ENCODE measurements at places on chromosomes 7 and 10.

GRCh38 chr10:26475386-26475785 lies 37.2 kb downstream of the APBB1IP start:
- no peak for DNase-seq

GRCh38 chr10:36424502-36424901 lies 700.9 kb upstream of the ANKRD30A start:
- DNase-seq = no peak

- no peak for DNase-seq
These were observed 26.8 kb downstream of the DNAJC1 start for GRCh38 chr10:21976739-21977138.

DNA sequence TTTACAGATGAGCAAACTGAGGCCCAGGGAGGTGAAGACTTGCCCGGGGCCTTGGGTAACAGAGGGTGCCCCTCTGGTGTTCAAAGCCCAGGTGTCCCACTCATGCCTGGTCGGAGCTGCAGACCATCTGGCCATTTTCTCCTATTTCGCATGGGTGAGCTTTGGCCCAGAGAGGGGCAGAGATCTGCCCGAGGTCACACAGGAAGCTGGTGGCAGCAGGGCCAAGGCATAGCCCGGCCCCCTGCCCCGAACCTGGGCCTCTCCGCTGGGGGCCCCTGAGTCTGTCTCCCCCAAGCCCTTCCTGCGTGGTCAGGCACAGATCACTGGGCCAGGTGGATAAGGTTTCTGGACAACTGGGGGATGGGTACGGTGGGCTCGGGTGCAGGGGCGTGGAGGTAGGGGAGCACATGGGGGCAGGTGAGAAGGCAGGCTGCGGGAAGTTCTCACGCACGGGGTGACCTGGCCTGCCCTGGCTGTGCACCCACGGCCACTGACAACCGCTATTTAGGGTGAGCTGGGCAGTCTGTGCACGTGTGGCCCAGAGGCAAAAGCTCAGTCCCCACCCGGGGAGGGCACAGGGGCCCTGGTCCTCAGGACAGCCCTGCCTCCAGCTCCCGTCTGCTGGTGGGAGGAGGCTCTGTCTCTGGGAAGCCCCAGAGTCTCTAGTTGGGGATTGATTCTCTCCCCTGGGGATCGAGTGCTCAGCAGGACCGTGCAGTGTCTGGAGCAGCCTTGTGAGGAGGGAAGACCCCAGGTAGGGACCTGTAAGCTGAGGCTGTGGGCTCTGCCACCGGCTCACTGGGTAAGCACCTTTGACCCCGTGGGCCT lies 68.6 kb downstream of the UNCX start:
- DNase-seq = no peak

DNA sequence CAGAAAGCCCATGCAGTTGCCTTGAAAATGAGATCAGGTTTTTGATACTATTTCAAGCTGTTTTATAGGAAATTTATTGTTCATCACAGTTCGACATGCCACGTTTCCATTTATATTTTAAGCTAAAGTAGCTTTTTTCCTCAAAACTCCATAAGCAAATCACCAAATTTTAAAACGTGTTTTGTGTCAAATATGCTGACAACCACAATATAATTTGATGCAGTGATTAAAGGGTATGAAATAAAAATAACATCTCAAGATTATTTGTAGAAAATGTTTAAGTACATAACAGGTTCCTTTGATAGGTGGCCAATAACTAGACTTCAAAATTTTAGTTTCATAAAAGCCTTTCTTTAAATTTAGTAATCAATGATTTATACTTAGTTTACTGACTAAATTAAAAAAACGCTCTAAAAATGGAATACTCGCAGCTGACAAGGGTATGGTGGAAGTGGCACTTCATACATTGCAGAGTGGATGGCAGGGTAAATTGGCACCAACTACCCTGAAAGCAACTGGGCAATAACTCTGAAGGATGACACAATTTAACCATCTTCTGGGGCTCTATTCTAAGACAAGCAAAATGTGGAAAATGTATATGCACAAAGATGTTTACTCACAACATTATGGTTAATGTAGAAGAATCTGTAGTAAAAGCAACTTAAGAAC lies 481.6 kb downstream of the TNS3 start:
- no peak for DNase-seq

GRCh38 chr7:108836256-108836655 lies 266.6 kb downstream of the DNAJB9 start:
- DNase-seq = no peak

GRCh38 chr10:113538151-113538550 lies 14.7 kb upstream of the HABP2 start:
- no peak for DNase-seq

GRCh38 chr10:48517911-48518811 lies 86.7 kb downstream of the ARHGAP22 start:
- no peak for DNase-seq
